ENCODE measurements at places on chromosomes 13 and 19.

DNA sequence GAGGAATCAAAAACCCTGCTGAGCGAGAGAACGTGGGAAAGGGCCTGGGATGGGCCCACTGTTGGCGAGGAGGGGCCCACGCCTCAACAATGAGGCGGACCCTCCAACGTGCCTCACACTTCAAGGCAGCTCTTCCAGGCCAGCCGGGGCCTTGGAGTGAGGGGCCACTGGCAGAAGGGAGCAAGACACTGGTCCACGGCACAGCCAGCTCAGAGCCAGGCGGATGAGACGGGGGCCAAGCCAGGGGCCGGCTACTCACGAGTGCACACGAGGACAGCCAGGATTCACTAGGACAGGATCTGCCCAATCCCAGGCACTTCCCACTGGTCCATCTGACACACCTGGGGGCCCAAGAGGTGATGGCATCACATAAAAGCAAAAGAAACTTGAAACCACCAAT is 20.5 kb downstream of the ELL start:
- no peak for DNase-seq

GRCh38 chr13:77477299-77477848 is 58.1 kb upstream of the SCEL start:
- no peak for DNase-seq

DNA sequence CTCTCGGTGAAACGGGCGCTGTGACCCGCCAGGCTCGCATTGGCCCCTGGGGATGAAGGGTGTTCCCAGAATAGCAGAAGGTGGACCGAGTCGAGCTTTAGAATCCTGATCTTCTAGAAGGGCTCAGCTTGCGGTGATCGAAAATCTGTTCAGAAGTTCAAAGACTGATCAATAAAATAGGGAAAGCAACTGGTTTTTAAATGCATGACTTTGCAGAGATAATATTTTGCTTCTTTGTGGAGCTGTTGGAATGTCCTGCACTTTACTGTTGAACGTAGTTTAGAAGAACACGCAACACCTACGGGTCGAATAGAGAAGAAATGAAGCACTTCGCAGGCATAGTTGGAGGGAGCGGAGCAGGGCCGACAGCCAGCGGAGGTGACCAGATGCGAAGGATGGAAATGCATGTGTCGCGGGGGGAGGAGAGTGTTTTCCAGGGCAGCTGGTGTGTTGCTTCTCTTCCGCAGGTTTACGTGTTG is 766 bp downstream of the CEBPG start:
- DNase-seq, result peak; percentile 44

GRCh38 chr13:114063545-114064449 is 68.6 kb downstream of the RASA3 start:
- DNase-seq, result peak; percentile 71

DNA sequence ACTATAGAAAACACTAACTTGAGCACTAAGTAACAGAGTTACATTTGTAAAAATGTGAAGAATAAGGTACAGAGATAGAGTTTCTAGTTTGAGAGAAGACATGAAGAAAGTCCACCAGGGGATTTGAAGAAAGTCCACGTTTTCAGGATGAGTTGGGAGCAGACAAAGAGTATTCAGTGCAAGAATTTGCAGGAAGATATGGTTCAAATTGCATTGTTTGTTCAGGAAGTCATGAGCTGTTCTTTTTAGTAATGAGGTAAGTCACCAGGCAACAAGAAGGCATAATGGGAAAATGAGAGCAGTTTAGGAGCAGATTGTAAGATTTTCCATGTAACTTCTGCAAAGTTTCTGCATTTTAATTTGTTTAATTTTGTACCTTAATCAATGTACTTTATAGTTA is 618.0 kb downstream of the DACH1 start:
- DNase-seq, result no peak

- peak; percentile 79 for DNase-seq
Observed at GRCh38 chr13:99916366-99917103, 55.0 kb downstream of the ZIC5 start.

DNA sequence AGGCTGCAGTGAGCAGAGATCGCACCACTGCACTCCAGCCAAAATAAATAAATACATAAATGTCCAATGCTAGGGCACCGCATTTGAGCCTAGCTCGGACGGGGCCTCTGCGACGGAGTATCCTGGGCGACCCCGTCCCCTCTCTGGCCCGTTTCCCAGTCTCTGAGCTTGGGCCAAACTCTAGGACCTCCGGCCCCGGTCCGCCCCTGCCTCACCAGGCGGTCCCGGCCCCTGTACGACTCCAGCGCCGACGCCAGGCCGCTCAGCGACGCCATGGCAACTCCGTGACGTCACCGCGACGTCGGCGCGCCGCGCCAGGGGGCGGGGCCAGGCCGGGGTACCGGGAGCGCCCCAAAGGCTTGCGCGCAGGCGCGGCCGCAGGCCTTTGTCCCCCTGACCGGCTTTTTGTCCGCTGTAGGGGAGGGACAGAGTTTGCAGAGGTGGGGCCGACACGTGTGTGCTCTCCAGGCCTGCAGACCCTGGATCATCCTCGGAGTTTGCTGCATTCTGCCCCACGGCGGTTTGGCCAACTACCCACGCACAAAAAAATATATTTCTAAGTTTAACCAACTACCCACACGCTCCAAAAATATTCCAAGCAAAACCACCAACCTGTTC is at the start of gene PEX11G:
TSS of gene PEX11G (minus strand) at position 300 of the 618 bp plus-strand sequence. CDS start at position 275, 25 bp downstream.
- DNase-seq, result peak; percentile 88

- no peak for DNase-seq
Observed at GRCh38 chr13:92823059-92823458, 403.5 kb upstream of the GPC6 start.

Measured in astrocyte of the spinal cord (primary cell).